ENCODE measurements at places on chromosomes 3 and 15.
A peak's percentile ranks its signal among the peaks of the same experiment; 100 is the strongest.

- no peak for DNase-seq
Observed at GRCh38 chr3:122800706-122801237, 5.9 kb downstream of the SLC49A4 start.

DNA sequence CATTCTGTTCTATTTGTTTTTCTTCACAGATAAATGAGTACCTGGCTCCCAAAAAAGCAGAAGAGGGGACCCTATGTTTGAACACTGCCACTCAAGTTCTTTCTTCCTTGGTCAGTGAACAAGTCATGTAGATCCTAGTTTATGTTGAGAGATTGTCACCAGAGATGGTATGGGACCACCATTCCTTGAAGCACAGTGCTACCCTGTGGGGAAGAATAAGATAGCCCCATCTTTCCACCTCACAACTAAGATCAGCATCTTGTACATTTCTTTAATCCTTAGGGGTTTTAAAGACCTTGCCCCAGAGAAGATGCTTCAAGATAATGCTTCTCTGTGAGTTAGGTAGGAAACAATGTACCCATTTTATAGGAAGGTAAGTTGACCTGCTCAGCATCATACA is 233.5 kb upstream of the WNT5A start:
- no peak for DNase-seq

- DNase-seq = peak; percentile 89
Observed at GRCh38 chr3:51340013-51340829, 44.9 kb upstream of the MANF start.

DNA sequence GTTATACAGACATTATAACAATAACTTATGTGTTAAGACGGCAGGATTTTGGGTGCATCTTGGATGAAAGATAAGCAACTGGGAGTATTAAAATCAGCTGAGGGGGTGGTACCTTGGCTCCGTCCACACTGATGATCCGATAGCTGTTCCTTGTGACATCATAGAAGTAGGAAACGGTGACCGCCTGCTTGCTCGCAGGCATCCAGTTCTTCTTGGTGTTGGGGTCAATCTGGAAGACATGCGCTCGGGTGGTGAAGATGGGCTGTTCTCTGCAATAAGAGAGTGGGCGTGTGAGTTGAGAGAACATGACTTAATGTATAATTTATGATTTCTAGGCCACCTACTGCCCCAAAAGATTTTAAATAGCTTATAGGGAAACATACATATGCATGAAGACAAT is 59.9 kb downstream of the HOMER2 start:
- no peak for DNase-seq

- DNase-seq = no peak
Observed at GRCh38 chr3:16665282-16665741, 60.1 kb upstream of the DAZL start.

DNA sequence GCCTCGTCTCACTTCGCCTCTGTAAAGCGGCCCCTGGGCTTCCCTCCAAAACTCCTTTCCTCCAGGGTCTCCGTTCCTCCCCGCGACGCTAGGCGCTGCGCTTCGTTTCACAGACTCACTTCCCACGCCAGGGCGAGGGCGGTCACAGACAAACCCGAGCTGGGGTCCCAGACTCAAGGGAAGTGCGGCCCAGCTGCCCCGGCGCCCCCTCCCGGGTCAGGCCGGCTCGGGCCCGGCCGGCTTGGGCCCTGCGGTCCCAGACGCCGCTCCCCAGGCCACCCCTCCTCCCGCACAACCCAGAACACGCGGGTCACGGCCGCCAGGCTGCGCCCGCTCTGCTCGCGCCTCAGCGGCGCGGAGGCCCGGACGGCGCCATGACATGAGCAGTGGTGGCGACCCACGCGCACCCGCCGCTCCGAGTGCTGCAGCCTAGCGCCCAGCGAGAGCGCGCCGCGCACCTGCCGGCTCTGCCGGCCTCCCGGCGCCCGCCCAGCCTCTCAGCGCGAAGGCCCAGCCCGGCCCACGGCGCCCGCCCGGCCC is 547 bp downstream of the NUP210 start:
- peak; percentile 28 for DNase-seq

DNA sequence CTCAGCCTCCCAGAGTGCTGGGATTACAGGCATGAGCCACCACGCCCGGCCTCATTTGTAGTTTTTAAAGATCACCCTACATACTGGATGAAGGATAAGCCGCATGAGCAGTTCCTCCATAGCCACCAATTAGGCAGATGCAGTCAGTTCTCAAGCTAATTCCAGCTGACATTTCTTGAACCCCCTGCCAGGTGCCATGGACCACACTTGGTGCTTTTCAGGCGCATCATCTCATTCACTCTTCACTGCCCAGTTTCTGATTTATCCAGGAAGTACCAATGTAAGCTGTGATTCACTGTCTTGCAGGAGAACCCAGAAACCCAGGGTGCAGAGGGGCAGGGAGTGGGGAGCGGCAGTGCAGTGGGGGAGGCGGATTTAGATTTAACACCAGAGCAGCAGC is 56.5 kb upstream of the RASA2 start:
- no peak for DNase-seq

- DNase-seq = no peak
Observed at GRCh38 chr15:101244889-101245668, 6.8 kb downstream of the CHSY1 start.

DNA sequence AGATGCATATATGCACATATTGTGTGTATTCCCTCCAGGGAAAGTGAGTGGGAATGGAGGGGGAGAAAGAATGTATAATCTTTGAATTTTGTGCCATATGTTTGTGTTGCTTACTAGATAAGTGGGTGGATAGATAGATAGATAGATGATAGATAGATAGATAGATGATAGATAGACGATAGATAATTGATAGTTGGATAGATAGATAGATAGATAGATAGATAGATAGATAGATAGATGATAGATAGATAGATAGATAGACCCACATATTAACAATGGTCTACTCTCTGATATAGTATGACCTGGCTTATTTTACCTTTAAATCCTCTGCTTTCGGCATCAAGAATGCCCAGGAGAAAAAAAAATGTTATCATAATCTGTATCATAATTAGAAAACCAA is 21.2 kb downstream of the GJD2 start:
- no peak for DNase-seq

DNA sequence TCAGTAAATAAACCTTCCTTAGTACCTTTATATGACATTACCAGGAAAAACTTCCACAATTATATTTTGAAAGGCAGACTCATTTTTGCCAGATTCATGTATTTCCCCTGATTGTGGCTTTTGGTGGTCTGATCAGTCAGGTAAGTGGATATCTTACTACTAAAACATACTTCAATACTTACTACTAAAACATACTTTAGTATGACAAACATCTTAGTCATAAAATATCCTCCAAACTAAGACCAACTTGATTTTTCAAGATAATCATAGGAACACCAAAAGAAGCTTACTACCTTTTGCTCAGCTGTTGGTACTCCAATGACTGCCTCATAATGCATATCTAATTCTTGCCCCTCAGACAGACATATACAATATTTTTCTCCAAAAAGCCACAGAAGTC is 9.3 kb downstream of the TJP1 start:
- DNase-seq = no peak

DNA sequence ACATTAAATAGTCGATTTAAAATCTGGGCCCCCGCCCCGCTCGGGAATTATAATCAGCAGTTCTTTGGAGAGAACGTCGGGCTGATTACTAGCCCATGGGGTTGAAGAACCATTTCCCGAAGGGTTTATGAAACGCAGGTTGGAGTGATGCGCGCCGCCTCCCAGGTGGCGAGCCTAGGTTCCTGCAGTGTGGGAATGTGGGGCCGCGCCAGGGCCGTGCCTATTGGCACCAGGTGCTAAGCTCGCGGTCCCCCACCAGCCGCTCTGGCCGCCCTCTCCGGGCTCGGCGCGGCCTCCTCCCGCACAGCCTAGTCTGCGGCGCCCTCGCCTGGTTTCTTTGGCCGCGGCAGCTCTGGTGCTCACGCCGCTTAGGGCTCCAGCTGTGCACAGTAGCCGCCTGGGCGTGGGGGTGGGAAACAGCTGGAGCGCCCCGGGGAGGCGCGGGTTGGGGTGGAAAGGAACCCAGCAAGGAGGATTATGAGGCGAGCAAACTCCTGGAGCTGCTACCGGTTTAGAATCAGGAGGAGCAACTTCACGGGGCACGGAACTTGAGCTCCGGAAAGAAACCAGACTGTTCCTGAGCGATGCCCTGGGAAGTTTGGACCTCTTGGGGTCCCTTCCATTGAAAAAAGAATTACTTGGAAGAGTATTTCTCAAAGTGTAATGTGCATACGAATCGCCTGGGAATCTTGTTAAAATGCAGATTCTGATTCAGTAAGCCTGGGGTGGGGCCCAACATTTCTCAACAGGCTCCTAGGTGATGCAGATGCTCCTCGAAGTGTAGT is 5.6 kb upstream of the MECOM start:
- peak; percentile 43 for DNase-seq

DNA sequence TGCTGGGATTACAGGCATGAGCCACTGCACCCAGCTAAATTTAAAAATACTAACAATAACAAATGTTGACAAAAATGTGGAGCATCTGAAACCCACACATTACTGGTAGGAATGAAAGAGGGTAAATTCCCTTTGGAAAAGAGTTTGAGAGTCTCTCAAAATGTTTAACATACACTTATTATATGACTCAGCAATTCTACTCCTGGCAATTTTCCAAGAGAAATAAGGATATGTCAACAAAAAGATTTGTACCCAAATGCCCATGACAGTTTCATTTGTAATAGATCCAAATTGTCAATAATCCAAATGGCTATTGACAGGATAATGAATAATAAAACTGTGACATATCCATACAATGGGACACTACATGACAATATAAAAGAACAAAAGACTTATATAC is 9.0 kb downstream of the HCLS1 start:
- no peak for DNase-seq

- no peak for DNase-seq
Observed at GRCh38 chr3:28816017-28816416, 464.9 kb upstream of the RBMS3 start.

GRCh38 chr3:197365586-197365985 is 67.2 kb upstream of the DLG1 start:
- no peak for DNase-seq

DNA sequence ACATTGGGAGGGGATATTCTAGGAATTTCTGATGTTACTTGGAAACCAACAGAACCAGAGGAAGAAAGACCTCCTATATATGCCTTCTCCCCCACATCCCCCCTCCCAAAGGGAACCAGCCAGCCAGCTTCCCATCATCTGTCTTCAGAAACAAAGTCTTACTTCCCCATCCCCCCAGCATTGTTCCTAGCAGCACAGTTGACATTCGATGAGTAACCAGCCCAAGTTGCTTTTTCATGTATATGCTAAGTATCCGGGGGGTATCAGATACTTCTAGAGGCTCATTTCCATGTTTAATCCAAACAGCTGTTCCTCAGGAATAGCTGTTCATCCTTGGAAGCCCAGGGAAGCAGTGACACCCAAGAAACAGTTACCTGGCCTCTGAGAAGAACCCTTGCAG is 16.0 kb downstream of the RMDN3 start:
- DNase-seq = no peak

- DNase-seq = peak; percentile 97
Observed at GRCh38 chr15:67125589-67126502, 60.4 kb downstream of the SMAD3 start.

- DNase-seq = peak; percentile 43
Observed at GRCh38 chr15:90872486-90873184, 4.2 kb downstream of the FURIN start.

- DNase-seq = no peak
Observed at GRCh38 chr3:144556392-144556791, 584.8 kb downstream of the DIPK2A start.

- DNase-seq = no peak
Observed at GRCh38 chr3:177378168-177378567, 180.9 kb upstream of the TBL1XR1 start.

DNA sequence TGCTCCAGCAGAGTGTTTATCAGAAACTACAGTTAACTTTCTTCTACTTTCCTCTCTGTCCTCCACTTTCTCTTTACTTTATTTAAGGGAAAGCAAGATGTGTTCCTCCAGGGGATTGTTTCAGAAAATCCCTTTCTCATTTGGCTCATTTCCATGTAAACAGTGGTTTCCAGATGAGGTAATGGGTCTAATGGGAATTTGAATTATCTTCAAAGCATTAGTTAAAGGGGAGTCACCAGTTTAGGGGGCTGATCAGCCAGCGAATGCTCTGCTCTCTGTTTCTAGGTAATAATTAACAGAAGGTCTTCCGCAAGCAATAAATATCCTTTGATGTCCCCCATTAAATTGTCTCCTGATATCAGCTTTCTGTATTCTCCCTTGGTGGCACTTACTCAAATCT is 30.4 kb upstream of the ZNF639 start:
- no peak for DNase-seq

DNA sequence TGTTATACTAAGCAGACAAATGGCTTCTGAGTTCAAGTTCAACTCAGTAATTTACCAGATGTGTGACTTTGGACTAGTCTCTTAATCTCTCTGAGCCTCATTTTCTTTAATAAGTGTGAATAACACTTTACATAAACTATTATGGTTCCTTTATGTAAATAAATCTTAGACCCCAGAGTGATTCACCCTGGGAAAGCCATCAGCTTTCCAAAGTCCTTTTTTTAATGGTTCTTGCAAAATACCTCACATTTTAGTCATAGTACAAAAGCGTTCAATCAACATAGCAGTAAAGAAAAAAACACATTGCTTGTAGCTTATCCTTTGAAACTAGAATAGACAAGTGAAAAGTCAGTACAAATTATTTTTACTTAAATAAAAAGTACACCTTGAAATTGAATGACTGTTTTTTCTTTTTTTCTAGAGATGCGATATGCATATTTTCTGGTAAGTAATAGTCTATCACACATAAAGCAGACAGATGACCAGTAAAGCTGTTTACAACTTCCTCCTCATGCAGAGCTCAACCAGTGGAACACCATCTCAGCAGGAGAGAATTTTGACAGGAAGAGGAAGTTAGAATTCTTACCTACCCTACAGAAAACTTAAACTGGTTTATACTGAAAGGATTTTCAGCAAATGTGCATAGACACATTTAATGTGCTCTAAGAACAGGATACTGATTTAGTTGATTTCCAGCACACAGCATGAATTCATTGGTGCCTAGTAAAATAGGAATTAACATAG is 123.0 kb upstream of the AGBL1 start:
- no peak for DNase-seq

GRCh38 chr15:86316726-86317383 is 237.2 kb downstream of the AGBL1 start:
- no peak for DNase-seq

DNA sequence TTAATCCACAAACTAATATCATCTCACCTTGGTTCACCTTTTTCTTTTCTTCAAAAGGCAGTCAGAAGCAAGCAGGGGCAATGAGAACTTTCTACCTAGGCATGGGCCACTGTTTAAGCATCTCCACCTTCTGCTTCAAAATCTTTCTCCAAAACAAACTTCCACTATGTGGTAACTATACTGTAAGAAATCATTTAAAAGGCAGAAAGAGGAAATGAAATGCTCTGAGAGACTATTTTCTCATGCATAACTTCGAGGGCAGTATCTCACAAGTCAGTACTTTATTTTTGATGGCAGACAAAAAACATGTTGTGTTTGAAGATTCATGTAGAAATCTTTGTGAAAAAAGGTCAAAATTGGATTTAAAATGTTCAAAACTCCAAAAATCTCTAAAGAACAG is 419.7 kb downstream of the ZBTB20 start:
- no peak for DNase-seq

GRCh38 chr3:126040386-126040785 is 43.5 kb downstream of the SLC41A3 start:
- no peak for DNase-seq

GRCh38 chr15:46858150-46858549 is 859.2 kb upstream of the SEMA6D start:
- no peak for DNase-seq

GRCh38 chr3:71218508-71218907 is 365.0 kb downstream of the FOXP1 start:
- DNase-seq = no peak

Data from SW 1271 (cell line).